ENCODE measurements at places on chromosomes 7 and 10. TPM values are rescaled to one million over a fixed set of nuclear protein-coding genes. Genes with fewer than 3 reads are reported as not detected.
A peak's percentile ranks its signal among the peaks of the same experiment; 100 is the strongest.

- DNase-seq, result no peak
Measured at GRCh38 chr7:24827589-24827988, 70.3 kb upstream of the GSDME start.

DNA sequence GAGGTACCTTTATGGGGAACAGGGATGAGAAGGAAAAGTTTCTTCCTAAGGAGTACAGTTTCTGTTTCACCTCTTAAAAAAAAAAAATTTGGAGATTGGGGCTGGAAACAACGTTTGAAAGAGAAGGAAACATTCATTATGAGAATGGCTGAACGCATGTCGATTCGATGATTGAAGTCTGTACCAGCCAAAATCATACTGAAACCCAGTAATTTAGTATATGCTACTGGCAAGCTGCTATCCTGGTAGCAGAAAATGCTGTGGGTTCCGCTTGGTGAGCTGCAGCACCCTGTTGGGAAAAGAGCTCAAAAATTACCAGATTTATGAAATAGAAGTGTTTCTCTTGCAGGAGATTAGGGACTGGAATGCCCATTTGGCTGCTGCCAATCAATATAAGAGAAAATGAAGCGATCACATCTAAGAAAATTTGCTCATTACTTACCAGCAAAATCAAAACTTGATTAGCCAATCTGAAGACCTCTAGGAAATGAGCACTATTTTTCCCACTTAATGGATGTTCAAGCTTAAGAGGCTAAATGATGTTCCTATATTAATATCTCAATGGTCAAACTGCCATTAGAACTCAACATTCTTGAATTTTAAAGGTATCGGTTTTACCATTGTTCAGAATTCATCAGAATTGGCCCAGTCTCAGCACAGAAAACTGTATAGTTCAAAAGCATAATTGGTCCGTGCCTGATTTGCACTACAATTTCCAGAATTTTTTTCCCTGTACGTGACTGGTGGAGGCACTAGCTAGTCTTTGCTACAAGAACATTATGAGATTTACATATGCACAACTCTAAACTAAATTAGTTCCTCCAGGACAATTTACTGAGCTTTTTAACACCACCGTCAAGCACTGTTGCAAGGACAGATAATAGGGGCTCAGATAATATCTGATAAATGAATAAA, 1.2 kb upstream of the ITGB1 start:
- peak; percentile 53 for DNase-seq

- DNase-seq, result no peak
Measured at GRCh38 chr10:132547421-132547861, 9.9 kb downstream of the INPP5A start.

- no peak for DNase-seq
Measured at GRCh38 chr7:154371424-154371823, 319.2 kb downstream of the DPP6 start.

- no peak for DNase-seq
Measured at GRCh38 chr10:24731942-24732341, 8.3 kb upstream of the ARHGAP21 start.

- DNase-seq, result no peak
Measured at GRCh38 chr7:26949319-26949718, 84.9 kb upstream of the SKAP2 start.

DNA sequence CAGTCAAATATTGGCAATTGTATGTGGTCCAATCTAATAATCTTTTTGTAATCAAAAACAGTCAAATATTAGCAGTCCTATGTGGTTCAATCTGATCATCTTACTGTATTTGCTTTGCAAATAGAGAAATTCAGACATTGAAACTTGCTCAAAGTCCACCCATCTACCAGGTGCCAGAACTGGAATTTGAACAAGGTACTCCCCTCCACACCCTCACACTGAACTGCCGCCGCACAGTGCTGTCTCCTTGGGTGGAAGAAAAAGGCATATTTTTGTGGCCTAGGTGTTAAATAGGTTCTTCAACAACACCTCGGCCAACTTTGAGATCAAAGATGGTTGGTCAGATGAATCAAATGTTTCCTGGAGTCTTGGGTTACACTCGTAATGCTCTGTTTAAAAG, 544.2 kb upstream of the GALNT17 start:
- no peak for DNase-seq

- DNase-seq, result peak; percentile 10
Measured at GRCh38 chr7:118158766-118159165, 25.2 kb upstream of the LSM8 start.

- no peak for DNase-seq
Measured at GRCh38 chr7:103934508-103934907, 55.0 kb downstream of the RELN start.

DNA sequence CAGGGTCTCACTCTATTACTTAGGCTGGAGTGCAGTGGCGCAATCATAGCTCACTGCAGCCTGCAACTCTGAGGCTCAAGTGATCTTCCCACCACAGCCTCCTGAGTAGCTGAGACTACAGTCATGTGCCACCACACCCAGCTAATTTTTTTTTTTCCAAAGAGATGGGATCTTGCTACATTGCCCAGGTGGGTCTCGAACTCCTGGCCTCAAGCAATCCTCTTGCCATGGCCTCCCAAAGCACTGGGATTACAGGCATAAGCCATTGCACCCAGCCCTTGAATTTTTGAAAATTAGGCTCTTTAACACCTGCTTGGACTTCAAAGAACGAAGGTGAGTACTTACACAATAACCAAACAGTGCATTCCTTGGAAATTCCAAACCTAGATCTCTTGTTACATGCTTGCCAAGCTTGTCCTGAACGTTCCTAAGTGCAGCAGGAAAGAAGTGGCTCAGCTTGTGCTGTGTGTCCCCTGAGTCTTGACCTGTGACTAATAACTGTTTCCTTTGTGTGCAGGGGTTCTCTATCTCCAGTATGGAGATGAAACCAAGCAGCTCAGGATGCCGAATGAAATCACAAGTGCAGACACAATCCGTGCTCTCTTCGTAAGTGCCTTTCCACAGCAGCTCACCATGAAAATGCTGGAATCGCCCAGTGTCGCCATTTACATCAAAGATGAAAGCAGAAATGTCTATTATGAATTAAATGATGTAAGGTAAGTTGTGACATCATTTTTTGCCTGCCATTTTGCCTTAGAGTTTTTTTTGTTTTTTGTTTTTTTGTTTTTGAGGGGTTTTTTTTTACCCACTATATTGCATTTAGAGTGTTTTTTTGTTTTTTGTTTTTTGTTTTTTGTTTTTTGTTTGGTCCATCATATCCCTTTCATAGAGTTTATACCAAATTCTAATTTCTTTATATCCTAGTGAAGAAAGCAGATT, 223.8 kb downstream of the KIAA1217 start:
- no peak for DNase-seq

GRCh38 chr10:119268871-119269506, 61.6 kb downstream of the GRK5 start:
- DNase-seq, result no peak

- DNase-seq, result no peak
Measured at GRCh38 chr7:75072981-75073283, 670 bp downstream of the RCC1L start.

GRCh38 chr10:29862923-29863614, 196.3 kb downstream of the JCAD start:
- DNase-seq, result peak; percentile 99

- DNase-seq, result no peak
Measured at GRCh38 chr7:100964630-100965029, 4.7 kb upstream of the MUC12 start.

- DNase-seq, result no peak
Measured at GRCh38 chr7:54944179-54944578, 74.6 kb upstream of the EGFR start.

DNA sequence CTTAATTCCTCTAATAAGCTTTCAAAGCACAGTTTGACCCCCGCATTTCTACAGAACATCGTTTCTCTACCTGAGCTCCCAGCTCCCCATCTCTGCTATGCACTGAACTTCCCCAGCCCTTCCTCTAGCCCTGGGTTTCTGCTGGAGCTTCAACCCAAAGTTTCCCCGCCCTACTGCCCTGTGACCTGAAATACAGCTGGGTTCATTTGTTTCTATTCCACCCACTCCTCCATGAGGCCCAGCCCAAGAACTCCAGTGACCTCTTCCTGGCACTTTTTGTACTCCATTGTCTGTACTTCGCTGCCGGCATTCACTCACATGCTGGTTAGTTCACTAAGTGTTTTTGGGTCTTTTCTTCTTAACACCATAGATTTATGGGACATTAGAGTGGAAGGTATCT, 35.8 kb downstream of the ADRB1 start:
- no peak for DNase-seq

- no peak for DNase-seq
Measured at GRCh38 chr7:85516675-85517074, 329.8 kb upstream of the SEMA3D start.

DNA sequence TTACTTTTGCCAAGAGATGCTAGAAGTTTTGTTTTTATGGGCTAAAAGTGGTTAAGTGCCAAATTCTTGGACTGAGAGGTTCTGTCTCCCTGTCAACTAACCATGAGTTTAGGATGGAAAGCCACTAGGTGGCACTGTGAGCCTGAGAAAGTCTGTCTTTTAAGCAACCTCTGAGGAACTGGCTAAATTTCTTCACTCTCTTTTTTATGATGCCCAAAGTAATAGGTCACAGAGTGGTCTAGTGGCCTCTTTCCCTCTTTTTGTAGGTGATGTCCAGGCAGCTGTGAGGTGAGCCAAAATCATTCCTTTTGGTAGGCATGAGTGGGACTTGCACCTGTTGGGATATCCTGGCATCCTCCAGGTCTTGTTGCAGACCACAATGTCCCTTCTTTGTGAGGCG, 56.8 kb downstream of the SND1 start:
- peak; percentile 46 for DNase-seq

GRCh38 chr7:101671371-101672356, 42.6 kb upstream of the MYL10 start:
- no peak for DNase-seq

DNA sequence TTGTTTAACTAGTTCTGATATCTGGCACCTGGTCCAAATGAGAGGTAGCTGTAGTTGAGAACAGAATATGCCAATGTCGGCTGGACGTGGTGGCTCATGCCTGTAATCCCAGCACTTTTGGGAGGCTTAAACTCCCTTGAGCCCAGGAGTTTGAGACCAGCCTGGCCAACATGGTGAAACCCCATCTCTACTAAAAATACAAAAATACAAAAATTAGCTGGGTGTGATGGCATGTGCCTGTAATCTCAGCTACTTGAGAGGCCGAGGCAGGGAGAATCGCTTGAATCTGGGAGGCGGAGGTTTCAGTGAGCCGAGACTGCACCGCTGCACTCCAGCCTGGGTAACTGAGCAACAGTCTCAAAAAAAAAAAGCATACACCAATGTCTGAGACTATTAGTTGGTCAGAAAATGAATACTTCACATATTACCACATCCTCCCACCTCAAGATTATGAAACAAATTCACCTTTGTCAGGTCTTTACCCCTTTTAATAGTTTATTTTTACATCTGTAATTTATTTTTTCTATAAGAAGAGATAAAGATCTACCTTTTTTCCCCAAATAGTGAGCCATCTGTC, 38.8 kb downstream of the EPC1 start:
- no peak for DNase-seq

DNA sequence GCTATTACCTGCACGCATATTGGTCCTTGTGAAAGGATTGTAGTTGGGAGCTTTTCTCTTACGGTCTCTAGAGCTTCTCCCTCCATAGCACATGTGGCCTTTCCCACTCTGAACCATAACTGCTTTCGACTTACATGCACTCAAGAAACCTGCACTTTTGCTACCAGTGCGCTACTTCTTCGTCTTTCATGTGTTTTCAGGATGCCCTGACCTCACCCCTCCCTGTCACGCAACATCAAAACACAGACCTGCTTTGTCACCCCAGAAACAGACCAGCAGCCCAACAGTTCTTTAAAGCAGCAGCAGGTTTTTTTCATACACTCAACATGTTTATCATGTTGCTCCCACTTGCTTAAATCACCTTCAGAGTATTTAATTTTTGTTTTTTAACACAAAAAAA, 243.5 kb upstream of the TCF7L2 start:
- no peak for DNase-seq

DNA sequence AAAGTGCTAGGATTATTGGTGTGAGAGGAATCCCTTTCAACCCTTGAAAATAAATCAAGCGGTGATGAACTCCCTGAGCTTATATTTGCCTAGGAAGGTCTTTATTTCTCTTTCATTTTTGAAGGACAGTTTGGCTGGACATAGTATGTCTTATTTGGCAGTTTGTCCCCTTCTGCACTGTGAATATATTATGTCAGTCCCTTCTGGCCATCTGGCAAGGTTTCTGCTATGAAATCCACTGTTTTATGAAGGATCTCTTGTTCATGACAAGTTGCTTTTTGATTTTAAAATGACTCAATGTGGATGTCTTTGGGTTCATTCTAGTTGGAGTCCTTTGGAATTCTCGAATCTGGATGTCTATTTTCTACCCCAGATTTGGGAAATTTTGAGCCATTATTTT, 21.7 kb upstream of the MCM10 start:
- no peak for DNase-seq

DNA sequence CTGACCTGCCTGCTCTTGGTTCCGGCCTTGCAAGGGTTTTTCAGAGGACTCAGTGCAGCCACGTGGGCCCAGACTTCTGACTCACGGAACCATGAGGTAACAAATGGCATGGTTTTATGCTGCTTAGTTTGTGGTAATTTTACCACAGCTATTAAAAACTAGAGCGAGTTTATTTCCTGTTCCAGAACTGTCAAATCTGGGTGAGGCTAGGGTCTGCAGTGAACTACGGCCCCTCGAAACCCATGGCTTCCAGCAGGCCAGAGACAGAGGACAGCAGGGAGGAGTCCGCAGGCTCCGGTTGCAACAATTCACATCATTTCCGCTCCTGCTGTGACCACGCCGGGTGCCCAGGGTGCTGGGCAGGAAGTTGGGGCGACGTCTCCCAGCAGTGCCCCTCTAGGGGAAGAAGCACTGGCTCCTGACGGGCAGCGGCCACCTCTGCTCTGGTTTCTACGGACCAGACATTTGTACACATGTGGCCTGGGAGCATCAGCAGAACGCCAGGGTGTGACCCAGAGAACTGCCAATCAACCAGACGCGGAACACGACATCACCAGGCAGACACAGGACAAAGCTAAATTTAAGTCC, 74.8 kb downstream of the ADARB2 start:
- DNase-seq, result no peak

DNA sequence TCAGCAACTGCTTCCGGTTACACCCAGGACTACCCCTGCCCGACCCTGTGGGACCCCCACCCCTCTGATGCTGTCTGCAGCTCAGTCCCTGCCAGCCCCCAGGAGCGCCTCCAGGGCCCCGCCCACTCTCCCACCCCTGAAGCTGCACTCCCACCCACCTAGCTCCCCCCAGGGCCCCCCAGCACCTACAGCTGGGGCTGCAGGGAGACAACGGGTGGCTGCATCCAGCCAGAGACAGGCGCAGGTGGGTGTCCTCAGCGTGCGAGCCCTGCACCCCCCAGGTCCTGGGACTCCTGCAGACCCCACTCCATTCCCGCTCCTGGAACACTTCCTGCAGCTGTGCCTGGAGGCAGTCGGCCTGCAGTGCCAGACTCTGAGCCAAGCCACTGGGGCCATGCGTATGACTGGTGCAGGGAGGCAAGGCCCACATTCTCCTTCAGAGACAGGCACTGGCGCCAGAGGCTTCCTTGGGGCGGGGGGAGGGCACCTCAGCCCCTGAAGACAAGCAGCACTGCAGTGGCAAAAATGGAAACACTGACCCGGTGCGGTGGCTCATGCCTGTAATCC, 6.1 kb downstream of the CYP2W1 start:
- DNase-seq, result no peak

Gene NPY
- total RNA-seq, result not detected

Gene HMX2
- total RNA-seq, result not detected

Gene HGF
- not detected for total RNA-seq

Gene POM121C
- total RNA-seq, result 7.5 TPM

Gene NANOS1
- 22.5 TPM for total RNA-seq

Gene ITIH2
- not detected for total RNA-seq

Gene MBL2
- total RNA-seq, result 0.17 TPM

Gene HOXA13
- 0.70 TPM for total RNA-seq

Gene PRLHR
- total RNA-seq, result not detected

Gene ECHDC3
- 36.8 TPM for total RNA-seq

Gene KCND2
- total RNA-seq, result not detected

Gene XPNPEP1
- total RNA-seq, result 101 TPM

Gene CABCOCO1
- 0.24 TPM for total RNA-seq

Data from Caki2 (cell line).